Skeletal muscle tissue (tissue), 5 donors: ENCODE measurements at places on chromosomes 2 and 18. TPM values are rescaled to one million over a fixed set of nuclear protein-coding genes. Genes with fewer than 3 reads are reported as not detected.

The NRP2 gene
- 31.8 TPM for total RNA-seq

The MOGAT1 gene
- total RNA-seq, result not detected

The IL1F10 gene
- not detected for total RNA-seq

The MBD5 gene
- 30.8 TPM for total RNA-seq

The OSBPL6 gene
- total RNA-seq, result 2.1 TPM

The KRCC1 gene
- 11.5 TPM for total RNA-seq

The TUBA3E gene
- total RNA-seq, result not detected

The CYRIA gene
- total RNA-seq, result 4.7 TPM

The SMARCAL1 gene
- 13.0 TPM for total RNA-seq

The GPR45 gene
- not detected for total RNA-seq

The SLC4A5 gene
- 2.6 TPM for total RNA-seq

The SH2D6 gene
- not detected for total RNA-seq

The SYT4 gene
- not detected for total RNA-seq

The TMEM18 gene
- 20.9 TPM for total RNA-seq

The ATL2 gene
- total RNA-seq, result 55.8 TPM

The B4GALT6 gene
- 3.1 TPM for total RNA-seq

The GATA6 gene
- 2.6 TPM for total RNA-seq

The IL18R1 gene
- 0.52 TPM for total RNA-seq

The CDH19 gene
- 3.1 TPM for total RNA-seq

The SLC9A2 gene
- 2.1 TPM for total RNA-seq

The FNDC4 gene
- 5.2 TPM for total RNA-seq

The FBXO15 gene
- 1.0 TPM for total RNA-seq

The NHEJ1 gene
- total RNA-seq, result 15.1 TPM

The AMER3 gene
- total RNA-seq, result not detected

The SLC39A10 gene
- 21.9 TPM for total RNA-seq

The KIAA2012 gene
- under 0.01 TPM for total RNA-seq
